ENCODE measurements at places on chromosomes 2 and 18.

GRCh38 chr2:63735263-63735662, 106.4 kb upstream of the UGP2 start:
- no peak for DNase-seq

- no peak for DNase-seq
Observed at GRCh38 chr2:113806217-113806913, 49.9 kb upstream of the SLC35F5 start.

GRCh38 chr2:17337507-17337906, 180.7 kb downstream of the RAD51AP2 start:
- DNase-seq = no peak

DNA sequence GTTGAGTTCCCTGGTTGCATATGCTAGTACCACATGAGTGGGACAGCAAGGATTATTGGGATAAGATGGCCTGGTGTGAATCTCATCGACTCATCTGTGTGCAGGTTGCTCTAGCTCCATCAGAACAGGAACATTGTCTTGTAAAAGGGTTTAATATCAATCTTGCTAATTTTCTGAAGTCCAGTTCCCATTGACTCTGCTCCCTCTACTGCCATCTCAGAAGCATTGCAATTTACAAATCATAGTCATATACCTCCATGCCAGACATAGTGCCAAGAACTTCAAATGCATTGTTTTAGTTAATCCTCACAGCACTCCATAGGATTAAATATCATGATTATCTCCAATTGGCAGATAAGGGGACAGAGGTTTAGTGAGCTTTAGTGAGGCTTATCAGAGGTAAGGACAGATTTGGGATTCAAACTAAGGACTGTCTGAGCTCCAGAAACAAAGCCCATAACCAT, 4.8 kb upstream of the STAT4 start:
- no peak for DNase-seq

GRCh38 chr2:8334866-8335325, 347.0 kb upstream of the ID2 start:
- DNase-seq = no peak

DNA sequence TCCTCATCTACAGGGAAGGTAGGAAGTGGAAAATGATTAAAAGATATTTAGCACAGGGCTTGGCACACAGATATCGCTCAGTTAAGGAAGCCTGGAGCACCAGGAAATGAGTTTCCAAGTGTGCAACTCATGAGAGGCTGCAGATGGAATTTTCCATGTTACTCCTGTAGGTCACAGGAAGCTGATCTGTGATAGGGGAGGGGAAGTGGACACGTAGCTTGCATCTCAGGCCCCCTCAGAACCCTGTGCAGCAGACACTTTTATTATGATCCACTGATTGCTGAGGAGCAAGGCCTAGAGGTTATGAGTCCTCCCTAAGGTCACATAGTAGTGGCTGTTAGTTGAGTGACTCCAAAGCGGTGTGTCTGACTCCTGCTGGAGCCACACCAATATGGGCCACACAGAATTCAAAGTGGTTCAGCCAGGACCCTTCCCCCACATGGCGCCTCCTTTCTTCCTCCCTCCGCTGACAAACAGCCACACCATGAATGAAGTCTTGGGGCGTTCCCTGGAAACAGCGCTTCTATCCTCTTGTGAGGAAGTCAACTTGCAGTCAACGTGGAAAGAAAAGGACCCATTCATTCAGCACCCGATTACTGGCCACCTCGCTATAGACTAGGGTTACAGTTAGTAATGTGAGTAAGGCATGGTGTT, 21.5 kb downstream of the DYSF start:
- DNase-seq = no peak

GRCh38 chr2:229896857-229897256, 25.0 kb downstream of the TRIP12 start:
- DNase-seq = no peak
